ENCODE measurements at places on chromosomes 1 and 21. TPM values are rescaled to one million over a fixed set of nuclear protein-coding genes. Genes with fewer than 3 reads are reported as not detected.

The CYYR1 gene
- 16.7 TPM for polyA plus RNA-seq

The GBP6 gene
- polyA plus RNA-seq = not detected

The DPT gene
- 70.2 TPM for polyA plus RNA-seq

The MCOLN2 gene
- 0.08 TPM for polyA plus RNA-seq

The NEK2 gene
- 4.9 TPM for polyA plus RNA-seq

The FCRL4 gene
- not detected for polyA plus RNA-seq

The CA14 gene
- 6.3 TPM for polyA plus RNA-seq

The BNIPL gene
- 1.1 TPM for polyA plus RNA-seq

DNA sequence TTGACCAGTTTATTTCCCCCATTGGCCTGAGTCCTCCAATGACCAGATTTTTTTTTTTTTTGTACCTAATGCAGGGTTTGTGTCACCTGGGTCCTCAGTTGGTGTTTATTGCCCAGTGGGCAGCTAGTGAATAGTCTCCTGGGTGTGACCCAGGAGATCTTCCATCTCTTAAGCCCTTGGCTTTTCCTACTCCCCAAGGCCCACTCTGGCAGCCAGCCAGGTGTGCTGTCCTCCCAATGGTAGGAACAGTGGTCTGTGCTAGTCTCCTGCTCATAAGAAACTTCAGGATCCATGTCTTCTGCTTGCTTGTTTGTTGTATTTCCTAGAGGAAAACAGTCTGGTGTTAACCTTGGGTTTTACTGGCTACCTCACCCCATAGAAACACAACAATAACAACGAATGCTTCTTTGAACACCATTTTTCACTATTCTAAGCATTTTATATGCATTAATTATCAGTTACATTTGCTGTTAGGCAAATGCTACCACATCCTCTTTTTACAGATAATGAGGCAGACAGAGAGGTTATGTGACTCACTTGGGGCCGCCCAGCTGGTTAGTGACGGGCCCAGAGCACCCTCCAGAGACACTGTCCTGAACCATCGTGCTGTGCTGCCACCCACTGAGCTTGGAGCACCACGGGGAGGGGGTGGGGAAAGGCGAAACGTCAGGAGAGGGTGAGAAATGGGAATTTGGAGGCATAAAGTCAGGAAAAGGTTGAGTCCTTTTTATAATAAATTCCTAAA is 107.5 kb downstream of the HIVEP3 start:
- DNase-seq = no peak

GRCh38 chr1:244011271-244011670 is 39.8 kb upstream of the ZBTB18 start:
- no peak for DNase-seq

- DNase-seq = no peak
Measured at GRCh38 chr1:202072211-202072765, 50.4 kb upstream of the GPR37L1 start.

GRCh38 chr1:240559781-240560180 is 52.2 kb downstream of the GREM2 start:
- no peak for DNase-seq

DNA sequence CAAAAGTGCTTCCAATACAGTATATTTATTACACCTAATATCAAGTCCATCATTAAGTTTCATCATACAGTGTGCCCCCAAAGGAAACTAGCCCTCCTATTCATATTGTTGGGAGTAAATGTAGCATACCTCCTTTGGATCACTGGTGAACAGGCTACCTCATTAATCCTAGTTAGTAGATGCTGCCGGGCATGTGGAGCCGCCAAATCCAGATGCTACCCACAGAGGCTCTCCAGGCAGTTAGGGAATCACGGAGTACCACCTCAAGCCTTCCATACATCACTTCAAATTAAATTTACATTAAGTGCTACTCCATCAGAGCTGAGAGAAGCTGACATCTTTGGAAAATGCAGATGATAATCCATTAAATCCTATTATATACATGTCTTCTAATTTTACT is 121.7 kb upstream of the FOXD3 start:
- no peak for DNase-seq

- DNase-seq = no peak
Measured at GRCh38 chr1:76843821-76844464, 23.3 kb upstream of the ST6GALNAC5 start.

DNA sequence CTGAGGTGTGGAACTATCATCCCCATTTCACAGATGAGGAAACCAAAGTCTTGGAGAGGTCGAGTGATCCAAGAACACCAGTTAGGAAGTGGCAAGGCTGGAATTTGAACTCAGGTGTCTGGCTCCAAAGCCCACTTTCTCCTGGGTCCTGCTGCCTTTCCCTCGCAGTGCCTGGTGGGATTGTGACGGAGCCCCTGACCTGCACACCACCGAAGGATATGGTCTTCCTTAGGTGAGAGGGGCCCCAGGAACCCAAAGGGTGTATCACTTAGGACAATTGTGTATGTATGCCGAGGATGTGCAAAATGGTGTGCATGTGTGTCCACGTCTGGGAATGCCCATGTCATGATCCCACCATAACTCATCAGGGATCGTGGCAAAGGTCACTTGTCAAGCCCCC is 392.7 kb downstream of the MATN1 start:
- DNase-seq = no peak

GRCh38 chr1:33429856-33430691 is 821 bp downstream of the PHC2 start:
- DNase-seq = peak; percentile 45

DNA sequence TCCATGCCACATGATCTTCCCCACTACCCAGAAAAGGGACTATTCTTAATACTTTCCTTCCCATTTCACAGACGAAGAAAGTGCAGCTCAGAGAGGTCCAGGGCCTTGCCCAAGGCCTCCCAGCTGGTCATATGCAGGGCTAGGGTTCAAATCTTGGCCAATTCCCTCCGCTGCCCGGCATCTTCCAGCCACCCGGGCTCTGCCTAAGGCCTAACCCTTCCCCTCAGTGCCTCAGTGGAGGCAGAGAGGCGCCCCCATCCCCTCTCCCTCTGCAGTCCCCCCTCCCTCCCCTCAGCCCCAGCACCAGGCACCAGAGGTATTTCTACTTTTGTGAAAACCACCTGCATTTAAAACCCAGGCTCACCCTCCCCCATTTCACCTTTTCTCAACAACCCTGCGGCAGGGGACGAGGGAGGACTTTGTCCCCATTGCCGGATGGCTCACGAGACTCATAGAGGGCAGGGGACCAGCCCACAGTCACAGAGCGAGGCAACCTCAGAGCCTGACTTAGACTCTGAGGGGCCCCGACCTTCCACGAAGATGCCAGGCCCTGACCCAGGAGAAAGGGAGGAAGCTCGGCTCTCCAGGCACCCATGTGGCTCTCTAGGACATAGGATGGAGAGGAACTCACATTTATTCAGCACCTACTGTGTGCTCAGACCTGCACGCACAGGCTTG is 12.3 kb downstream of the LAPTM5 start:
- DNase-seq = no peak

- DNase-seq = no peak
Measured at GRCh38 chr1:160740133-160740688, 1.2 kb downstream of the SLAMF7 start.

- DNase-seq = no peak
Measured at GRCh38 chr1:66359269-66359668, 174.7 kb upstream of the SGIP1 start.

- no peak for DNase-seq
Measured at GRCh38 chr1:190416239-190416638, 61.4 kb downstream of the BRINP3 start.

DNA sequence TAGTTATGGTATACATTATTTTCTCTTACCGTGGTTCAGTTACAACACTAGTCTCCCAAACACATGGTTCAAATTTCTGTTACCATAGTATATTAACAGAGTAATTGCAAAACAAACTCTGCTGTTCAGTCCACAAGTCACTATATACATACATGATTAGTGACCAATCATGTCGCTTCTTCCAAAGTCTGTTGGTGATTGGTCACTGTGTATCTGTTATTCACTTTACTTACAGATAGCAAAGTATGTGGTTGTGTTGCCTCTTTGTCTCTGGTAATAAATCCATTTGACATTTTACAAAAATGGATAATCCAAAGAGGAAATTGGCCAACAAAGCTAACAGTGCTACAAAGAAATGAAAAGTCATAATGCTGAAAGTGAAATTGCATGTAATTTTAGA is 107.2 kb downstream of the RABGAP1L start:
- no peak for DNase-seq

GRCh38 chr1:248815407-248816034 is 10.2 kb downstream of the SH3BP5L start:
- DNase-seq = no peak

- no peak for DNase-seq
Measured at GRCh38 chr1:25019337-25020172, 89.5 kb upstream of the RUNX3 start.
